ENCODE measurements at places on chromosomes 5 and 9.

DNA sequence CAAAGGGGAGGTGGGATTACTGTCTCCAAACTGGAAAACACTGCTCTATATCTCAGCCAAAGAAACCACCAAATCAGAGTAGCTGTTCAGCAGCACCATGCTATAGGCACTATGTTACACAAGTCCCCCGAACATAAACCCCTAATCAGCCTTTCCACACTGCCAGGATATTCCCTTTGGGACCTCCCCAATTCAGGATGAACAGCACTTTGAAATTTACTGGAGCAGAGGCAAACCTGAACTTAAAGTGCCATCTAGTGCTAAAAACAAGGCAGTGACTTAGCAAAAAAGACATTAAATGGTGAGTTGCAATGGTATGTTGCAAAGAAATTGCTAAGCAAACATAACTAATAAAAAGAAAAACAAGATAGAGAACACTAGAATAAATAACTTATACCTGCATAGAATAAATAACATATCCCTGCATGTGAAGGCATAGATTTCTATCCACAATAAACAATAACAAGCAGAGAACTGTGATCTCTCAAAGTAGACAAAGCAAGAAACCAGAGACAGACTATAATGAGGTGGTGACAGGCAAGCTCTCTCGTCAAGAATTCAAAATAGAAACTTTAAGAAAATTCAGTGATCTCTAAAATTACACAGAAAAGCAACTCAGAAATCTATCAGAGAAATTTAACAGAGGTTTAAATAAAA is 584.4 kb upstream of the ACO1 start:
- peak; percentile 26 for DNase-seq

GRCh38 chr5:141869514-141869913 is 8.7 kb downstream of the PCDH1 start:
- DNase-seq: no peak

- no peak for DNase-seq
Measured at GRCh38 chr5:124438903-124439281, 307.5 kb downstream of the ZNF608 start.

DNA sequence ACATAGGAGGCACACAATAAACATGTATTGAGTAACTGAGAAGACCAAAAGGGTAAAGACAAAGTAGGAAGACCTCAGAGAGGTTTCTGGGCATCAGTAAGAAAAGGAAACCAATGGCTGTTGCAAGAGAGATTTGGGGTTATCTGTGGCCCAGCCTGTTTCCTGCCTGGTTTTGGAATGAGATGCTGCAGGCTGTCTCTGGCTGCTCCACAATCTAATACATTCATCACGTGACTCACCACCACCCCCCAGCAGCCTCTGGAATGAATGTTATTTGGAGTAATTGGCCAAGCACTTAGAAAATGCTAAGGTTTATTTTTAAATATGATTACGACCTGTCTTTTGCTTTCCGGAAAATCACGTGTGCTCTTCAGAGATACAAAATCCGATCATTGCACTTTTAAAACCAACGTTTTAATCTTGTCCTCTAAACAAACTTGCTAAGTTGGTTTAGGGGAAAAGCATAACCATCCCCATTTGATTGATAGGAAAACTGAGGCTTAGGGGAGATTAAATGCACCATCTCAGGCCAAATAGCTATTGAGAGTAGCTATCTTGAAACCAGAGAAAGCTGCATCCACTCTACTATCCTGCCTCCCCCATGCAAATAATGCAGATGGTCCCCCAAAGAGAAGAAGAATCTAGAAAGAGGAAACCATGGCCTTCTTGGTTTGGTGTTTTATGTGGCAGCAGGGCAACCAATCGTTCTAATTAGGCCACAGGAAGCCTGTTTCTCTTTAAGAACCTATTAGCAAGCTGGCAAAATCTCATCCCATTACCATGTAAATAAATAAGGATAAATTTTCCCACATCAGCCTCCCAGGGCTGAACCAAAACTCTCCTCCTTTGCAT is 151.8 kb upstream of the ADRA1B start:
- DNase-seq: no peak

DNA sequence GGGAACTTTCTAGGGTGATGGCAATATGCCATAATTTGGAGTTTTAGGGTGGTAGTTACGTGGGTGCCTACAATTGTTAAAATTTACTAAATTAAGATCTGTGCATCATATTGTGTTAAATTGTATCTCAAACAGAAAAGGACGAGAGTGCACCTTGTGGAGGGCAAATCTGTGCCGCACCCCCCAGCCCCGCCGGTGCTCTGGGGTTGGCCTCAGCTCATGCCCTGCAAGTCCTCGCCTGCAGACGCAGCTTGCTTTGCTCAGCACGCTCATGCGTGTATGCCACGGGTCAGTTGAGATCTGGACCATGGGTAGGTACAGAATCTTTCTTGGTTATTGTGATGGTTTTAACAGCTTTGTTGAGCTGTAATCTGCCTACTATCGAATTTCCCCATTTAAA is 33.7 kb upstream of the FCN1 start:
- no peak for DNase-seq

DNA sequence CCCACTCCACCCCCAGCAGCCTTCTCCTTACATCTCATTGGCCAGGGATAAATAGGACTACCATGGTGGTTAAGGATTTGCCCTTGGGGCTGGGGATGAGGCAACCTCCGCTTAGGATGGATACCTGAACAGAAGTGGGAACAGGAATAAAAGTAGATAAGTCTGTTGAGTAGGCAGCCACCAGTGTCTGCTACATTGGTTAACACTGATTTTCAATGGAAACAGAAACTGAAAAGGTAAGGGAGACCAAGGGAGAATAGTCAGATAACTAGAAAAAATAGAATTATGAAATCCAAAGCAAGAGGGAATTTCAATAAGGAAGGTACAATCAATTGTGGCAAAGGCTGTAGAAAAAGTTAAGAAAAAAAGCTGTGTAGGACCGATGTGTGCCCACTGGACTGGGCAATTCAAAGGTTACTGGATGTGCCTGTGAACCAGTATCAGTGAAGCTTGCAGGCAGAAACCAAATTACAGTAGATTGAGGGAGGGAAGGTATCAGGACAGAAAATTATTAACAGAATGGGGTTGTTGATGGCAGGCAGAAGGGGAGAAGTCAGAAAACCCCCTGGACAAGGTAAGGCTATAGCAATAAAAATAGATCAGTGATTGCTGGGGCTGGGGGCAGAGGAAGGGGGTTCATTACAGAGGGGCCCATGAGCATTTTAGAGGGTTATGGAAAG is 48.7 kb downstream of the DNAJC21 start:
- DNase-seq: no peak

- no peak for DNase-seq
Measured at GRCh38 chr5:142828797-142829535, 58.8 kb downstream of the ARHGAP26 start.

DNA sequence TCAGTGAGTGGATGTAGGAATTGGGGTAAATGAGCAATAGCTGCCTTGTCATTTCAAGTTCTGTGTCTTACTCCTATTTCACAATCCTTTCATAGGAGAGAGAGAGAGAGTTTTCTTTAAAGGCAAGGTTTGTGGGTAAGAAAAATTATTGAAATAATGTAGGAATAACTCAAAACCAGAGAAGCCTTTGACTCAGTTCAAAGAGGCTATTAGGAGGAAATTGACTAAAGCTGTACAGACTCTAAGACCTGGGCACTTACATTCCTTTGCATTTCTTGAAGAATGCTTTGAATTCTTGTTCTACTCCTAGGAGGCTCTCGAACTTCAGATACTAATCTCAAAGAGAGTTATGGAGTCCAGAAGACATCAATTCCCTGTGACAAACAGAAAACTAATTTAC is 257.1 kb downstream of the FBXL7 start:
- DNase-seq: no peak

DNA sequence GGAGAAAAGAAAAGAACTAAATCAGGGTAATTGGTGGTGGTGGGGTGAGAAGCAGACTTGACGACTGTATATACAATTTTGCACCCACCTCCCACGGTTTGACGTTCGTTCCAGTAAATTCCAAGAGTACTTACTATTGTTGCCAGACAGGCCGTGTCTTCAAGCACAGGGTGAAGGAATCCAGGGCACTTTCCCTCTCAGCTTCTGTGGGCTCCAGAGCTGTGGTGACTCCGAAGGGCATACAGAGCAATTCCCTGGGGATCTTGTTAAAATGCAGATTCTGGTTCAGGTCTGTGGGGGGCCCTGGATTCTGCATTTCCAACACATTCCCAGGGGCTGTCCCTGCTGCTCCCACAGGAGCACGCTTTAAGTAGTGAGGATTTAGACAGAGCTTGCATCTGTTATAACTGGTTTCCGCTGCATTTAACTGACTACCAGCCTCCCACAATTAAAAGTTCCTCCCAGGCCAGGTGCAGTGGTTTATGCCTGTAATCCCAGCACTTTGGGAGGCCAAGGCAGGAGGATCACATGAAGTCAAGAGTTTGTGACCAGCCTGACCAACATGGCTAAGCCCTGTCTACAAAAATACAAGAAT is 49.3 kb upstream of the FANCC start:
- no peak for DNase-seq

DNA sequence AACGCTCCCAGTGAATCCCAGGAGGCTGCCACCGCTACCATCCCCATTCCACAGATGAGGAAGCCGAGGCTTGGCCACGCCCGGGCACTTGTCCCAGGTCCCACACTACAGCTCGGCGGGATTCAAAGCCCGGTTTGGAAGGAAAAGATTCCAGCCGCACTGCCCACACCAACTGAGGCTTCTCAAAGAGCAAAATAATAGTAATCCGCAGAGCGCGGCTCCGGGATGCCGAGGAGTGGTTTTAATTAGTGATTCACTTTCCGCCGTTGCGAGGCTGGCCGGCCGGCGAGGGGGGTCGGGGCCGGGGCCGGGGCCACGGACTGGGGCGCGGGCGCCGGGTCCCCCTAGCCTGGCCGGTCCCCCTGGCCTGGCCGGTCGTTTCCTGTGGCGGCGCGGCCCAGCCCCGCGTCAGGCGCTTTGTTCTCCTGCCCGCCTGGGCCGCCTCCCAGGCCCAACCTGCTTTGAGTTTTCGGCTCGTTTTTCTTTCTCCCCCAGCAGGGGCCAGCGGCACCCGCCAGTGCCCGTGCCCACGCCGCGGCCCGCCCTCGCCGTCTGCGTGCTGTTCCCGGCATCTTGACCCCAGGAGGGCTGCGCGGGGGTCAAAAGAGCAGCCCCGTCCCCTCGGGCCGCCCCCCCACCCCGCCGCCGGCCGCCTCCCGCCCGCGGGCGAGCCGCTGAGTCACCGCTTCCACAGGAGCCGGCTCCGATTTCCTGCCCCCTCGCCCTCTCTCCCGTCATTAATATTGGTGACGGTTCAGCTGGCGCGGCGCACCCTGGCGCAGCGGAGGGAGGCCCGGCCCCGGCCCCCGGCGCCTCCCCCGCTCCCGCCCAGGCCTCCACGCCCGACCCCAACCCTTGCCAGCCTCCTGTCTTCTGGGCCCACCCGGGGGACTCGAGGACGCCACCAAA is 31.2 kb downstream of the FGF18 start:
- no peak for DNase-seq

- no peak for DNase-seq
Measured at GRCh38 chr5:59171131-59171530, 588.3 kb downstream of the RAB3C start.

DNA sequence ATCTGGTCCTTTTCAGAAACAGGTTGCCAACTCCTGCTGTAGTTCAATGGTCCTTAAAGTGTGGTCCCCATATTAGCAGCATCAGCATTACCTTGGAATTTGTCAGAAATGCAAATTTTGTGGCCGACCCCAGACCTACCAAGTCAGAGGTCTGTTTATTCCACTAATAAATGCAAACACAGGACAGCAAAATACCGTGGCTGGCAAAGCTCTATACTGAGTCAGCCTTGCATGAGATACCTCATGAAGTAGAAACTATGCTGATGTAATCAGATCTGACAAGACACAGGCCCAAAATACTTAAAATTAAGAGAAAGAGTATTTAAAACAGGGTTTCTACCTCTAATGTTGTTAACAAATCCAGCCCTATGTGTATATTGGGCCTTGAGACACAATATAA is 3.0 kb downstream of the GOLM1 start:
- no peak for DNase-seq

DNA sequence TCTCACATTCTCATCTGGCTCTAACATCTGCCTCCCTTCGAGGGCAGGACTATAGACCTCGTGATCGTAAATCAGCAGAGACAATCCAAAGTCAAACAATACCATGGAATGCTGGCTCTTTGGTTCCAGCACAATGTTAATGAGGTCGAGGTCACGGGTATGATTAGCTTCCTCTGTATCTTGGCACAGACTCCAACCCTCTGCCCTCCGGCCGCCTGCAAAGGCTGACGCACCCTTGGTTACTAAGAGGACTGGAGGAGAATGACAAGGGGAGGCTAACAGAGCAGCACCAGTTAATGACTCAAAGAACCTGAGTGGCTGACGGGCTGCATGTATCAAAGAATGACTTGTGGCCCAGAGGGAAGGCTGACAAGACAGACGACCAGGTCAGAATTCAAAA is 10.1 kb downstream of the LHFPL2 start:
- DNase-seq: no peak

DNA sequence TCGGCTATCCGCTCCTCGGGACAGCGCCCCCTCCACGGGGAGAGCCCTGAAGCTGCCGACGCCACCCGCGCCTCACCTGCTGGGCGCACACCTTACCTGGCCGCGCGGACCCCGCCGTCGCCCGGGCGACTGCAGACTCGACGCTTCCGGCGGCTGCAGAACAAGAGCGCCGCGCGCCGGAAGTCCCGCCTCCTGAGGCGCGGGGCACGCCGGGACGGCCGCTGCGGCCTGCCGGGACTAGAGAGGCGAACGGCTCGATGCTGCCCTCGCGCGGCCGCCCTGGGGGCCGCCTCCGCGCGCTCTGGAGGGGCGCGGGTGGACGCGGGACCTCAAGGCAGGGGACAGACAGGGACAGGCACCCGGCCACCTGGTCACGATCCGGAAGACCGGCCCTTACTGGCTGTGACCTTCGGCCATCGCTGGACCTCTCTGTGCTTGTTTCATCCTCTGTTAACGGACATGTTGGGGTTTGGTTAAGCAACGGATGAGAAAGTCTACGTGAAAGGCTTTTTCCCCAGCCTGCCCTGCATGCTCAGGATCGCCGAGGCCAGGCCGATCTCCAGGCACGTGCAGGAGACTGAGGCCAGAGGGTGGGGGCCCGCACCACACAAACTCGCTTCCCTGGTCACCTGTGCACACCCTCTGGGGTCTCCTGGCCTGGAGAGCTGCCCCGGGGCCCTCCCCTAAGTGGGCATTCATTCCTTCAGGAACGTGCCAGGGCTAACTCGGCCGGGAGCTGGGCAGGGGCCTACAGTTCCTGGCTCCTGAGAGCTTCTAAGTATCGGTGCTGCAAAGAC is at the start of gene SNAPC4:
TSS of gene SNAPC4 (minus strand) at position 133 of the 797 bp plus-strand sequence. CDS start 1,742 bp downstream, outside the sequence.
- peak; percentile 89 for DNase-seq

DNA sequence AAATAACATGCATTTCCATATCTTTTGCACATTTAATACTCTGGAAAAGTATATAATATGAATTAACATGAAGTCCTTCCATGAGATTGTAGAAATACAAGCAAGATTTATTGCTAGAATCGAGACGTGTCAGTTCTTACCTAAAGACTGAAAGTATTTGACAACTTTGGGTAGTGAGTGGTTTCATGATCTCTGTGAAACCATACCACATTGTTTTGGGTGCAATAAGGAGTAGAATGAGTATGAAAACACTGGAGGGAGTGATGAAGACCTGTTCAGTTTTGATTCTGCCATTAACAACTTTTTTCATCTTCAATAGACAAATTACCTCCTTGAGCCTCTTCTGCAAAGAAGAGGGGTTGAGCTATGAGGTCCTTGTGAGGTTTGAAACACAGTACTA is 133.7 kb downstream of the NUDT12 start:
- DNase-seq: no peak

GRCh38 chr5:15387931-15388524 is 112.0 kb upstream of the FBXL7 start:
- no peak for DNase-seq

- DNase-seq: no peak
Measured at GRCh38 chr5:157665467-157666070, 5.8 kb upstream of the C5orf52 start.

- DNase-seq: no peak
Measured at GRCh38 chr9:81519816-81520495, 169.4 kb downstream of the TLE1 start.

Data from CD4-positive, alpha-beta T cell treated with Interleukin-10 for 1 hour (primary cell).